Vagina (tissue), 2 donors: ENCODE measurements at places on chromosomes 16 and 17.

DNA sequence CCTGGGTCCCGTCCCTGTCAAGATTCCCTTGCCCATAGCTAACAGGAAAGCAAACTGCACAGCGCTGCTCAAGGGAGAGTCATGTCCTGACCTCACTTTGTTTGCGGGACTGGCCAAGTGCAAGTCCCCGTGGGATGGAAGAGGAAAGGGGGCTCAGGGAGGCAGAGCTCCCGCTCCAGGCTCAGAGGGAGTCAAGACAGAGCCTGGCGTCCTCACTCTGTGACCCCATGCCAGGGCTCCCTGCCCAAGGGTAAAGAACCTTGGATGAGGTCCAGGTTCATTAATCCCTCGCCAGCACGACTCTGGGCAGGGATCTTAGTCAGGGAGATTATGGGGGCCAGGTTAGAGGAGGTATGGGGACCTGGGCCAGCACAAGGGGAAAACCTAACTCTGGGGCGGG, 51.5 kb upstream of the CBX4 start:
- no peak for DNase-seq

DNA sequence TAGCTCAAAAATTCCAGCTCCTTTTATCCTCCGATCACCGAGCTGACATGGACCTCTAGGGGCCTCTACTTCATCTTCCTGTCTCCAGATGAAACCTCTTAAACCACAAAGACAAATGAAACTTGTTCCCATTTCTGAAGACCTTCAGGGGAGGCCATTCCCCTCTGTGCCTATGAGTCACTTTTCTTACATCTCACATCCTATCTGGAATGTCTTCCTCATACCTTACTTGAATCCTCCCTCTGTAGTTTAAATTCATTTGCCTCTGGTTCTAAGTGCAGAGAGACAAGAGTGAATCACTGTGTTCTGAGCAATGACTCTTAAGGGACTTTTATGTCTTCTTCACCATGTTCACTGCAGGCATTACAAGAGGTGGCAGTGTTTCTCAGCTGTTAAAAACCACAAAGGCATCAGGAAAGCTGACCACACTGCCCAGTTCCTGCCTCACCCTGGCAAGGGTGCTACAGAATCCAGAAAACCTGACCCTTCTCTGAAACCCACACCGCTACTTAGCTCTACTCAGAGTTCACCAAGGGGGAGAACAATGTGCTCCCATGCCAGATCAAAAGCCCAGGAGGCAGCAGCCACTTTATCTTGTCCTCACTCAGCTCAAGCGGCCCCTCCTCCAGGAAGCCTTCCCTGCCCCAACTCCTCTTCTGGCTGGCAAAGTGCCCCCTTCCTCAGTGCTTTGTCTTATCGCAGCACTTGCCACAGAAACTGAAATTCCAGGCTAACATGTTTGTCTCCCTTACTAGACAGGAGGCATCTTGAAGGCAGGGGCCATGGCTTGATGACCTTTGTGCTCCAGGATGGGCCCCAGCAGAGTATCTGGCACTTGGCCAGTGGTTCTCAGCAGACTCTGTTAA, 6.4 kb downstream of the CUEDC1 start:
- DNase-seq: no peak

- no peak for DNase-seq
Measured at GRCh38 chr16:70570967-70571570, 47.5 kb downstream of the SF3B3 start.

DNA sequence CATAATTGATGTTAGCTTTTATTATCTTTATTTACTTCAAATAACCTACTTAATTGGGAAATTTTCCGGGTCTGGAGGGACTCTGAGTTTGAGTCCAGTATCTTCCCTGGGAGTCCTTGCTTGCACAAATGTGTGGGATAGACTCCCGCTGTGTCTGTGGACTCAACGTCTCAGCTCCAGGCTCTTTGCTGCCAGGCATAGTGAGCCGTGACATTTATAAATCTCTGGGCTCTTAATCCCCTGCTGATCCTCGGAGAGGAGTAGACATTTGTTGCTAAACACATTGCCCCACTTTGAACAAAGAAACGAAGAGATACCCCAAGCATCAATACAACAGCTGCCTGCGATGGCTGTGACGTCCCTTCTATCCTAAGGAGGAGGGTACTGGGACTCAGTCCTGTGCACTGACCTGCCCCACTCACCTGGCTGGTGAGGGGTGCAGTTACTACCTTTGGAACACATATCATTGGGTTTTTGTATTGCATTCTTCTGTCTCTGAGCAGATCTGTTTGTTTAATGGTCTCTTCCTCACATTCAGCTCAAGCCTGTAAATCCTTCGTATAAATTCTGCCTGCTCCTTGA, 316.9 kb downstream of the HAPSTR1 start:
- DNase-seq: peak; percentile 22

- no peak for DNase-seq
Measured at GRCh38 chr16:16147316-16147999, 75.8 kb downstream of the ABCC6 start.

DNA sequence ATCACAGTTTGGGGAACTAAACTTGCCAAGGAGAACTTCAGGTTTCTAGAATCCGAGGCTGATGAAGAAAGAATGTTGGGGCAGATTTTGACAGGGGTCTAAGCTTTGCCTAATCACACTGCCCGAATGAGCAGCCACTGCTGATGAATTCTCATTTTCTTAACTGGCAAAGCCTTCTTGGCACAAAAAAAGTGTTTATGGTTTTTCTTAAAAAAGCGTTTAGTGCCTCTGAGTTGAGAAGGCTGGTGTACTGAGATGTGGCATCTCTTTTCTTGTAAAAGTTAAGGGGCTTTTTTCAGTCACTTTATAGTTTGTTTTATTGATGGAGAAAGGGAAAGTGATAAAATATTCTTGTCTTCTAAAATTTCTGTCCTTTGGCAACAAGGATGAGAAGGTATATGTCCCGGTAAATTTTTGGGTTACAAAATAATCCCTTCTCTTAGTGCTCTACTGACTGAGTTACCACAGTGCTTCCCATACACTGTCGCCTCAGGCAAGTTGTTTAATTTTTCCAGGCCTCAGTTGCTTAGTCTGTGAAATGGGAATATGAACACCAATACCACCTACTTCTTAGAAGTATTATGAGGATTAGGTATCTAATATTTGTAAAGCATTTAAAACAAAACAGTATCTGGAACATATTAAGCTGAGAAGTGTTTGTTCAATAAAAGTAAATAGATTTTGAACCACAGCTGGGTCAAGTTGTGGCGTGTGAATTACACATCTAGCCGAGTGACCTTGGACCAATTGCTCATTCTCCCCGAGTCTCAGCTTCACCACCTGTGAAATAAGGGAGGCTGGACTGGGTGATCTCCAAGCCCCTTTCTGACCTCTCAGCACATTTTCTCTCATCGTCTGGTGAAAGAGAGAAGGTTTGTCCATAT, 320.8 kb downstream of the HAPSTR1 start:
- no peak for DNase-seq

GRCh38 chr16:73210686-73211085, 162.8 kb upstream of the ZFHX3 start:
- DNase-seq: no peak

GRCh38 chr16:66519482-66520373, 30.2 kb downstream of the TK2 start:
- no peak for DNase-seq

- DNase-seq: no peak
Measured at GRCh38 chr16:73131156-73131862, 83.4 kb upstream of the ZFHX3 start.
